ENCODE measurements at places on chromosomes 16 and 17.

- DNase-seq: no peak
Observed at GRCh38 chr17:50966163-50966666, 100.1 kb upstream of the TOB1 start.

DNA sequence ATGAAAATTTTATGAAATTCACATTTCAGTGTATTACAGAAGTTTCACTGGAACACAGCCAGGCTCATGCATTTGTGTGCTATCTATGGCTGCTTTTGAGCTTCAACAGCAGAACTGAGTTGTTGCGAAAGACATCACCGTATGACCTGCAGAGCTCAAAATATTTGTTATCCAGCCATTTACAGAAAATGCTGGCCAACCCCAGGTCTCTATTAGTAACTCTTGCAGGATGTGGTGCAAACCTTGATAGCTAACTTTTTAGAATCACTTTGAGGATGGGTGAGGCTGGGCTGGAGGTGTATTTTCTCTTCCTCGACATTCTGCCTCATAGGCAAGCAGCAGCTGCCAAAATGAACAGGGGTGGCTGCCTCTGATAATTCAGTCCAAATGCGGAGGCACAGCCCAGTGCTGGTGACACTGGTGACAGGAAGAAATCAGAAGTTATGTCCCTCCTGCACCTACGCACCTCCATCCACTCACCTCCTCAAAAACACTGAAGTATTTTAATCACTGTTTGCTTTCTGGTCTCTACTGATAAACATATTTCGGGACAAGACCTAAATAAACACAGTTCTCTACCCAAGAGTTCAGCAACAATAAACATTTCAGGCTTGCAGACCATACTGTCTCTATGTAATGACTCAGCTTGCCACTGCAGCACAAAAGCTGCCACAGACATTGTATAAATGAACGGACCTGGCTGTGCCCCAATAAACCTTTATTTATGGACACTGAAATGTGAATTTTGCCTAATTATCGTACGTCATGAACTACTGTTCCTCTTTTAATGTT, 28.5 kb downstream of the ARHGAP17 start:
- no peak for DNase-seq

- no peak for DNase-seq
Observed at GRCh38 chr16:890217-890616, 80.6 kb downstream of the LMF1 start.

DNA sequence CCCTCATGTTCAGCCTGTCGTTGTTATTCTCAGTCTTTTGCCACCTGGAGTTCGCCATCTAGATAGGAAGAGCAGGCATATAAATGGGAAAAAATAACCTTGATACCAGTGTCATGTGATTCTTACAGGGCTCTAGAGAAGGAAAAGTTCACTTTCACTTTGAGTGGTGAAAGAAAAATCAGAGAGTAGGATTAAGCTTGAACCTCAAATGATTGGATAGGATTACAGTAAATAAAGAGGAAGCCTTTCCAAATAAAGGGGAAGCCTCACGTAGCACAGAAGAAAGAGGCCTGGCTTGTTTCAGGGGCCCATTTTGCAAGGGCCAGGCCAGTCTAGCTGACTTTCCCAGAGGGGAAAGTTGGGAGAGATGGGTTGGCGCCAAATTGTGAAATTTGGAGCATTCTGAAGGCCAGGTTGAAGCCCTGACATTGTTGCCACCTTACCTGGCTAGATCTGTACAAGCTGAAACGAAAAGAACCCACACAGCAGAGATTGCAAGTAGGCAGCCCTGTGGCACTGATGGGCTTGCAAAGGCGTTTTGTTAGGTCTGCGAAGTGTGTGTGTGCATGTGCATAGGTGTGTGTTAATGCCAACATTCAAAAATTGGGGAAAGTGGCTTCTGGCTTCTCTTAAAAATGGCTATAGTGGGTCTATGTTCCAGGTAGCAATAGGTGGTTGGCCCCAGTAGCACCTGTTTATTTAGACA, 38.8 kb downstream of the TMC6 start:
- DNase-seq: no peak

- DNase-seq: no peak
Observed at GRCh38 chr17:8609910-8610309, 20.6 kb downstream of the MYH10 start.

- no peak for DNase-seq
Observed at GRCh38 chr17:69404399-69404798, 10.1 kb upstream of the MAP2K6 start.

- DNase-seq: no peak
Observed at GRCh38 chr17:49053171-49053829, 56.1 kb downstream of the IGF2BP1 start.

All from stimulated activated CD8-positive, alpha-beta memory T cell treated with anti-CD3 and anti-CD28 coated beads, Interleukin-7, amount 100 ng/mL, for 4 hours (primary cell).